ENCODE measurements at places on chromosomes 2 and 18. TPM values are rescaled to one million over a fixed set of nuclear protein-coding genes. Genes with fewer than 3 reads are reported as not detected.

Gene OBSL1
- total RNA-seq, result 64.4 TPM

Gene TCF23
- total RNA-seq, result not detected

Gene CNOT11
- 18.3 TPM for total RNA-seq

Gene ZNF514
- total RNA-seq, result 14.3 TPM

Gene SKOR2
- total RNA-seq, result not detected

Gene SLC16A14
- 1.8 TPM for total RNA-seq

Gene UPP2
- not detected for total RNA-seq

Gene OXER1
- not detected for total RNA-seq

Gene HNMT
- total RNA-seq, result 69.4 TPM

Gene CCDC74B
- total RNA-seq, result 5.0 TPM

Gene EVA1A
- 26.7 TPM for total RNA-seq

Gene PER2
- total RNA-seq, result 3.9 TPM

Gene ARHGEF33
- total RNA-seq, result 0.43 TPM

Gene G6PC2
- not detected for total RNA-seq

Gene GDF7
- total RNA-seq, result 0.63 TPM

Gene MAP4K4
- total RNA-seq, result 251 TPM

Gene ANKRD53
- total RNA-seq, result 0.30 TPM

Gene CD226
- 0.69 TPM for total RNA-seq

Gene ZDBF2
- total RNA-seq, result 17.0 TPM

Gene RMDN2
- total RNA-seq, result 6.4 TPM

Gene BOLL
- total RNA-seq, result not detected

Gene SCN7A
- not detected for total RNA-seq

Gene PAX3
- total RNA-seq, result not detected

Gene MEP1B
- not detected for total RNA-seq

Gene SIX3
- total RNA-seq, result not detected

Gene DYSF
- total RNA-seq, result 2.3 TPM

Gene CAPN14
- total RNA-seq, result 0.26 TPM

Gene TGFA
- total RNA-seq, result 2.8 TPM

Gene SPR
- total RNA-seq, result 27.4 TPM

Gene MAL
- total RNA-seq, result not detected

Gene CDH20
- total RNA-seq, result 0.13 TPM

Gene SERPINB4
- total RNA-seq, result not detected

Gene BCL11A
- 0.20 TPM for total RNA-seq

Gene MSH2
- total RNA-seq, result 15.5 TPM

Gene HOXD4
- total RNA-seq, result 4.6 TPM

Gene CACNB4
- 10.8 TPM for total RNA-seq

Gene GNLY
- not detected for total RNA-seq

Gene LRATD1
- 0.07 TPM for total RNA-seq

Gene LCT
- 0.03 TPM for total RNA-seq

Gene DSG2
- 5.2 TPM for total RNA-seq

Gene TM4SF20
- not detected for total RNA-seq

Gene CLEC4F
- not detected for total RNA-seq

Gene PDE1A
- 9.7 TPM for total RNA-seq

Gene PLEKHH2
- 8.9 TPM for total RNA-seq

Gene PROKR1
- total RNA-seq, result not detected

Gene UBR3
- total RNA-seq, result 40.0 TPM

Gene TFPI
- 489 TPM for total RNA-seq

Gene TTC32
- 3.2 TPM for total RNA-seq

Gene RRM2
- 5.6 TPM for total RNA-seq

Gene GULP1
- total RNA-seq, result 35.6 TPM

Gene CD302
- total RNA-seq, result 5.2 TPM

Gene TOGARAM2
- total RNA-seq, result under 0.01 TPM

Gene DAW1
- total RNA-seq, result 2.5 TPM

All from smooth muscle cell of the pulmonary artery (primary cell).